Activated CD4-positive, alpha-beta T cell treated with anti-CD3 and anti-CD28 coated beads, Interleukin-2, amount 50 U/mL, for 16 hours (primary cell): ENCODE measurements at places on chromosomes 2 and 18.

DNA sequence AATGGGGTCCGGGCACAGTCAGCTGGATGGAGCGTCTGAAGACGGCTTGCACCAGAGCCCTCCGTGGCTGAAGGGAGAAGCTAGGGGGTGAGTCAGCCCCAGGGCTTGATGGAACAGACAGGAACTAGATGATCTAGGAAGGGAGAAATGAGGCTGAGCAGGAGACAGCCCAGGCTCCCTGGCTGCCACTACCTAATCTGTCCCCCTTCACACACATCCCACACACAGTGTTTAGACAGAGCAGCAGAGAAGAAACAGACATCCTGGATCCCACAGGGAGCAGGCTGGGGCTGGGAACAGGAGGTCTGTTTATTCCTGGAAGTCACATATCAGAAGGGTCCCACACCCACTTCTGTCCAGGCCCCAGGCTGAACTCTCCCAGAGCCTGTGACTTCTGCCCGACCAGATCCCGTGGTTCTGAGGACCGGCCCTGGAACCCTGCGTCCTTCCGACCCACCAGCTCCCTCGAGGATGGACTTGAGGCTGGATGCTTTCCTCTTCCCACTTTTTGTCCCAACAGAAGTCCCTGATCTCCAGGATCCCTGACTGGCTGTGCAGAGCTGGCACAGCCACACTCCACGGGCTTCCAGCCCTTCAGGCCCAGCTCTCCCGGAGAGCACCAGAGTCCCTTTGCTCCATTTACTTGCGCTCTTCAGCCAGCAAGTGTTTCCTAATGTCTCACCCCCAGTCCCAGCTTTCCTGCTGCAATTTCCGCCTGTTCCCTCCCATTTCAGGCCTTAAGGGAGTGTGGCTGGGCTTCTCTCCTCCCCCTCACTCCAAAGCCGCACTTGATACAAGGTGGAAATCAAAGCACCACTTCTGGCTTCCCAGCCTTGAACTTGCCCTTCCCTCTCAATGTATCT is 1.5 kb upstream of the GPBAR1 start:
- no peak for DNase-seq

GRCh38 chr2:64932371-64933216 is 56.6 kb upstream of the SLC1A4 start:
- DNase-seq, result no peak

GRCh38 chr2:96962567-96963203 is 23.7 kb downstream of the FAM178B start:
- DNase-seq, result peak; percentile 76

DNA sequence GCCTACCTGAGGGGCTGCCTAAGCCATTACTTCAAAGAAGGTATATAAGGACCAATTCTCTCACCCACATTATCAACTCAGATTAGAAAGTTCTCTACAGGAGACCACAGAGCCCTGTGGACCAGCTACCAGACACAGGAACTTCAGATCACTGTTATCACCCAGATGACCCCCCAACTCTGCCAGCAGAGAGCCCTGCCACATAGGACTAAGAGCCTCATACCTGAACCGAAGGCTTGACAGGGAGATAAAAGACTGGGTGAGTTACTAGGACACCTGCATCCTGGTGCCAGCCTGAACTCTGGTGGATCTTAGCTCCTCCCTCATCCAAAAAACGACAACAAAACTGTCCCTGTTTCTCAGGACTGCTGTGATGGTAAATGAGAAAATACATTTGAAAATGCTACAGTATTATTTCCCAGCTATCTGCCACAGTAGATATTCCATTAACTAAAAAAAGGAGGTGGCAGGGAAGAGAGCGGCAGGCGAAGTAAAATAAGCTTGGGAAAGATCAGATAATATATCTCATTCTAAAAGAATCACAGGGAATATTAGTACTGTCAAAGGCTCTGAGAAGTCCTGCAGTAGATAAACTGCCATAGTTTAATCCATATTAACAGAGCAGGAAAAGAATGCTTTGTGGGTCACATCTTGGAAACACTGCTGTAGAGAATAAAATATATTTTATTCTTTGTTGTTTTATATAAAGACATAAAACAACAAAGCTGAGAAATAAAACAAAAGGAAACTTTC is 79.7 kb downstream of the STK39 start:
- DNase-seq, result no peak

- no peak for DNase-seq
Observed at GRCh38 chr2:191314697-191315364, 69.6 kb downstream of the MYO1B start.

DNA sequence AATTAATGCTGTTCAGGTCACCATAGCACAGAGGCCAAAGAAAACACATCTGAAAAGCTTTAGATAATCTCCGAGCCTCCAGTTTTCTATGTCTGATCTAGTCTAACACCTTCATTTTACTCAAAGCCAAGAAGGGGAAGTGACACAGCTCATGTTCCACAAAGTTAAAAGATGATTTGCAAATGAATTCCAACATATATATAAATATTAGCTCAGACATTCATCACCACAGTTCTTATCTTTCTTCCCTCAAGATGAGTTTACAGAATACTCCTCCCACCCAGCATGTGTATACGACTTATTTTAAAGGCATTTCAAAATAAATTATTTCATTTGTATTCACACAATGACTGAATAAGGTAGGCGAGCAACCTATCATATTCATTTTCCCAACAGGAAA is 82.4 kb downstream of the AAK1 start:
- no peak for DNase-seq

- DNase-seq, result no peak
Observed at GRCh38 chr2:71547616-71548285, 94.4 kb downstream of the DYSF start.

- DNase-seq, result no peak
Observed at GRCh38 chr2:43185146-43185545, 41.3 kb downstream of the ZFP36L2 start.

- no peak for DNase-seq
Observed at GRCh38 chr2:100105678-100106054, 36.7 kb downstream of the AFF3 start.

DNA sequence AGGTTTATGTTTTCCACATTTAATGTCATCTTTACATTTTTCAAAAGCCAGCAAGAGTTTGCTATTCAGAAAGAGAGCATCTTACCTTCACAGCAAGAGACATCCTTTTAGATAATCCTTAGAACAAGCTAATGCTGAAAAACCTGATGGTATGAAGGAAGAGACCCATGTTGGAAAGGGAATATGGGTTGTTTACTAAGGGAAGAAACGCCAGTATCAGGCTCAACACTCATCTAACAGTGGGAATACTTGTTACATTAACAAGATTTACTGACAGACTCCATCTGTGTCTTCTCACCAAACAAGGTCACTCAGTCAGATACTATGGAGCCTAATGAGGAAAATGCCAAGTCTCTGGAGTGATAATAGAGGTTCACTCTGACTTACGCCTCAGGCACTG is 1474.1 kb upstream of the SLC39A10 start:
- DNase-seq, result no peak

GRCh38 chr18:23798824-23799223 is 109.6 kb downstream of the LAMA3 start:
- no peak for DNase-seq

DNA sequence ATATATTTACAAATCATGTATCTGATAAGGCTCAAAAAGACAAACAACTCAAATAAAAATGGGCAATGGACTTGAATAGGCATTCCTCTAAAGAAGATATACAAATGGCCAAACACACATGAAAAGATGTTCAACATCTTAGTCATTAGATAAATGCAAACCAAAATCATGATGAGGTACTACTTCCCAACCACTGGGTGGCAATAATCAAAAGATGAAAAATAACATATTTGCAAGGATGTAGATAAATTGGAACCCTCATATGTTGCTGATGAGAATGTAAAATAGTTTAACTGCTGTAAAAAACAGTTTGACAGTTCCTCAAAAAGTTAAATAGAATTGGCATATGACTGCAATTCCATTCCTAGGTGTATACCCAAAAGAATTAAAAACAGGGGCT is 132.3 kb downstream of the TTC32 start:
- DNase-seq, result no peak

DNA sequence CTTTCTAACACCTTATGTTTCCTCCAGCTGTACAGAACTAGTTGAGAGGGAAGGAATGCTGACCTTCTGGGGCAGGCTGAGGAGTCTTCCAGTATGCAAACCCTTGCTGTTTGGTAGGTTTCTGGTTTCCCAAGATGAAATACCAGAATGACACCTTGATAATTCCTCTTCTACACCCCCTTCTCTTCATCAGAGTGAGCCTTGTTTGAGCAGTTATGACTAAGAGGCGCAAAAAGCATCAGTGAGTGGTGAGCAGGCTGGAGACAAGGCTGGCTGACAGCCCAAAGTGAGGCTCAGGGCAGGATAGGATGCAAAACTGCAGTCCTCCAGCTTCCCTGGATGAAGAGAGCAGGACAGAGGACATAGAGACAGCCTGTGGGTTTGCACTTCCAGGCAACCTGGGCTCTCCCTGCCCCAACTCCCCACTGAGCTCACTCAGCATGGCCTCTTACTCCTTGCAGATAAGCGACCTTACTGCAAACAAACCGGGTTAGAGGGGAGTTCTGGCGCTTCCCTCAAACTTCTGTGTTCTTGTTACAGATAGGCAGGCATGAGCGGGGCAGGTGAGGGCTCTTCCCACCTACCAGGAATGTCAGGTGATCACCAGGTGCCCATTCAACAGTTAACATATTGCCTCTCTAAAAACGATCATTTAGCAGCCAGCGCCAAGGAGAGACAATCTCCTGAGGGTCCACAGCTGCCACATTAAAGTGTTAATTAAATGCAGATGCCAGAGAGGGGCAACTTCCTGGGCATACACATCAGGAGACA is 5.4 kb downstream of the MPPE1 start:
- DNase-seq, result no peak

- DNase-seq, result no peak
Observed at GRCh38 chr18:39464006-39464405, 1898.4 kb upstream of the CELF4 start.

- no peak for DNase-seq
Observed at GRCh38 chr2:3759331-3759730, 56.0 kb downstream of the DCDC2C start.

DNA sequence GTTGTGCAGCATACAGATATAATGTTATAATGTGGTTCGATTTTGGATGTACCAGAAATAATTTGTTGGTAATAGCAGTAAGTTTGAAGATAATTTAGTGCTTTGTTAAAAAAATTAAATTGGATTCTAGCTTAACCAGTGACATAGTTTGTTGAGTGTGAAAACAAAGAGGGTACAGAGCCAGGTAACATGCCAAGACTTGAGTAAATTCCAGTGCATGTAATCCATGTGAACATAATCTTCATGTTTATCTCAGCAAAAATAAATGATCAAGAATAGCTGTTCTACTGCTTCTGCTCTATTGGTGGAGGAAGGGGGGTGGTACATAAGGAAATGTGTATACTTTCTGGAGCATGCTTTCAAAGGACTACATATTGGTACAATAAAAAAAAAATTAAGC is 165.8 kb downstream of the DNAH7 start:
- no peak for DNase-seq

DNA sequence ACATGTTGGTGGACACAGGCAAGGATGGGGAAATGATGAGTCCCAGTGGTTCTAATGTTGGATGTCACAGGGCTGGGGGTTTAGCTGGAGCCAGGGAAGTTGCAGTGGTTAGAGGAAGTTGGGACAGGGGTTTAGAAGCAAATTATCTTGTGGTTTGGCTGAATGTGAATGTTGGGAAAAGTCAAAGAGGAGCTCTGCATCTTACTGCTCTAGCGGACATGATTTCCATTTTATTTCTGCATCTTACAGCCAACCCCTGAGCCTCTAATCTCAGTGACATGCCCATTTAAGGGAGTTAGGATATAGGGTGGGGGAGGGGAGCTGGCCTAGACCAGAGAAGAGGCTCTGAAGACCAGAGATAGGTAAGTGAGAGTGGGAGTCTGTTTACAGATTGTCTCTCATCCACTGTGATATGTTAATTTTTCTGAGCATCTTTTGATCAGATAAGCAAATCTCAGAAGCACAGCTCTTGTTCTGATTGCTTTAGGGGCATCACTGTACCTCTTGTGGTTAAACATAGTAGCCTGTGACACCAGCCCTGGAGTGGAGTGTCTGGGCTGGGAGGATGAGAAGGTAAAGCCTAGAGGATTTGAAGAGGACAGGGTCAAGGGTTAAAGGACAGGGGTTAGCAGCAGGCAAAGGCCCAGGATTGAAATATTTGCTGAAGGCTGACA is 43.6 kb downstream of the SETBP1 start:
- DNase-seq, result peak; percentile 57

DNA sequence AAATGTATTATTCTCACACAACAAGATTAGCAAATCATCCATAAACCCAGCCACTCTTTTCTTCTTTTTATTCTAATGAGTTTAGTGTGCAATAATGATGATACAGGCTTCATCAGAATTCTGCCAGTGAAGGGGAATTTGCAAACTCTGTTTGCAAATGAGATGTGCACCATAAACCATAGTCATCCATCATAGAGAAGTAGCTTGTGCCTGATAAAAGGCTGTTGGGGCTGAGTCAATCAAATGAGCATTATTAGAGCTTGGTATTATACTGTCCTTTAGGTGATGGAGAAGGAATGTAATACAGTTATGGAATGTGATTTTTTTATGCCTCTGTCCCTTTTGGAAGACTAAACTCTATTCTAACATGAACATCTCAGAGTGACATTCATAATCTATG is 101.8 kb downstream of the DCC start:
- no peak for DNase-seq

DNA sequence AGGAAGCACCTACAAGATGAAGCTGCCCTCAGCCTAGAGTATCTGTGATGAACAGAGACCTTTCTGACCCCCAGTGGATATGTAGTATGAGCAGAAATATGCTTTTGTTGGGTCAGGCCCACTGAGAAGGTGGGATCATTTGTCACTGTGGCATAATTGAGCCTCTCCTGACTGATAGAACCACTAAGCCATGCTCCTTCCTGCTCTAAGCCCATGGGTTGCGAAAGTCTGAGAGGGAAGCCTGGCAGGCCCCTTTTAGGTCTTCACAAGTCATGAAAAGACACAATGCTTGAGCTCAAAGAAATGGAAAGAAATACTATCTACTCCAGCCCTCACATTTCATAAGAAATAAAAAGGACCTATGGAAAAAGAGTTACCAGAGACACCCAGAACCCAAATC is 127.7 kb downstream of the TNS1 start:
- DNase-seq, result no peak

- DNase-seq, result no peak
Observed at GRCh38 chr18:34999756-35000289, 41.4 kb upstream of the MAPRE2 start.

GRCh38 chr18:23958036-23958435 is 56.5 kb upstream of the TTC39C start:
- DNase-seq, result no peak

- DNase-seq, result no peak
Observed at GRCh38 chr18:49813069-49813318, 339 bp downstream of the ACAA2 start.

DNA sequence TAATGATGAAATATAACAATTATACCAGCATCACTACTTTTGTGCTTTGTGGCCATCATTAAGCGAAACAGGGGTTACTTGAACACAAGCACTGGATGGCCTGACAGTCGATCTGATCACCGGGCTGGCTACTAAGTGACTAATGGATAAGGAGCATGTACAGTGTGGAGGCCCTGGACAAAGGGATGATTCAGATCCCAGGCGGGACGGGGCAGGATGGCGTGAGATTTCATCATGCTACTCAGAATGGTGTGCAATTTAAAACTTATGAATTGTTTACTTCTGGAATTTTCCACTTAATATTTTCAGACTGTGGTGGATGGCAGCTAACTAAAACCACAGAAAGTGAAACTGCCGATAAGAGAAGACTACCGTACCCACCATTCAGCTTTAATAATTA is 7.0 kb upstream of the CLIP4 start:
- no peak for DNase-seq
